ENCODE measurements at places on chromosomes 4 and X.

DNA sequence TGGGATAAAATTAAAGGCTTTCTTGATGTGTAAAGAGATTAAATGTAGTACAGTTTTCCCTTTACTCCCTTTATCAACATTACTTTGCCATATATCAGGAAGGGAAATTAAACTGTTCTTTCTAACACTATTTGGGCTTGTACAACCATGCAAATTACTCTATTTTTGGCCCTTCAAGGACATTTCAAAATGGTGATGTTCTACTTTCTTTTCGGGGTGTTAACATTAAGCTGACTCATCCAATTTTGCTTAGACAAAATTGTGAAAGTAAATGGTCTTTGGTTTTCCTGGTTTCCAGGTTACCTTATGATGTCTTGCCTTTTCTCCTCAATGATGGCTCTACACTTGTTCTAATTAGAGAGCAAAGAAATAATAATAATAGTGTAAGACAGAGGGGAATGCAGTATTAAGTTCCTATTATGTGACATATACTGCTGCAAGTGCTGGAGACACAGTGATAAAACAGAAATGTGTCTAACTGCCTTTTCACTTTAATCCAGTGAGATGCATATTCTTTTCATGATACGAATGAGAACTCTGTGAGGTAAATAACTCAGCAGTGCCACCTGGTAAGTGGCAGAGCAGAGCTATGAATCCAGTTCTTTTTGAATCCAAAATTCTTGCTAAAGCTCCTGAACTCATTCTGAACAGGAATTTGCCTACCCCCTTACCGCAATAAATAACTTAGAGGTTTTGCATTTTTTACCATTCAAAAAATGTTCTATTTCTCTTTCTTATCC, 35.7 kb upstream of the PDE5A start:
- H3K36me3 ChIP-seq = no peaks in the 10 kb centered on the region
- H3K27ac ChIP-seq = no peak overlapping the region
- no peaks in the 10 kb centered on the region for H3K4me1 ChIP-seq
- no peak for DNase-seq
- H3K27me3 ChIP-seq = no peaks in the 10 kb centered on the region
- H3K4me3 ChIP-seq = no peak overlapping the region

DNA sequence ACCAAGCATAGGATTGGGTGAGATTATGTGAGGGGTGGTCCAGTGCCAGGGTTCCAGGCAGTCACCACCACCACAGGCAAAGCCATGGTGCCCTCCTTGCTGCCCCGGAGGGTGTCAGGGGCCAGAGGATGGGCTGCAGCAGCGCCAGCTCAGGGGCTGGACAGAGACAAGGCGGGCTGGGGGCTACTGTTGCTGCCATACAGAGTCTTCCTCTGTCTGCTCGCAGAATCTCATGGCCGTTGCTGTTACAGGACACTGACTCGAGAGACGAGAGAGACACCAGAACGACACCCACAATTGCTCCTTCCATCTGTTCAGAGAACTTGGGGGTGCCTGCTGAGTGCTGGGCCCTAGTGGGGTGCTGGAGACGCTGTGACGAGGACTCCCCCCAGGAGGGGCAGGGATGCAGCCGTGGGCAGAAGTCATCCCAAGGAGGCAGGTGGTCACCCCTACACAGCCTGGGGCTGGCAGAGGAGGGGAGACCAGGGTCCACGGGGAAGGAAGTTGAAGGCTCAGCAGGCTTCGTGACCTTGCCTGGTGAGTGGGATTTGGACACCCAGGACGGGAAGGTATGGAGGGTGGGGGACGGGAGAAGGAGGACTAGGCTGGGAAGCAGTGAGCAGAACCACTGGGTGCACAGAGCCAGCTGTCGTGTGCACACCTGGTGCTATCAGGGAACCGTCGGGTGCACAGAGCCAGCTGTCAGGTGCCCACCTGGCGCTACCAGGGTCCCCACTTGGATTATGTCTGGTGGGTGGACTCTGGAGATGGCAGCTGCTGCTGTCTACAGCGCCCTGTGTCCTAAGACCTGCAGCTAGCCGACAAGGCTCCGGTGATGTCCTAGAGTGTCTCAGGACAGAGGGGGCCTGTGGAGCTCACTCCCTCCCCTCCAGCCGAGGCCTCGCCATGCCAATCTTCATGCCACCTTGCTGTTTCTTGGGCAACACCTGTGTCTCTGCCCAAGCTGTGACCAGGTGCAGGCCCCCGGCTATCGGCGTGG, 43.9 kb upstream of the HMX1 start:
- no peak overlapping the region for H3K27ac ChIP-seq
- H3K27me3 ChIP-seq = no peaks in the 10 kb centered on the region
- H3K4me3 ChIP-seq = no peak overlapping the region
- H3K36me3 ChIP-seq = no peaks in the 10 kb centered on the region
- no peaks in the 10 kb centered on the region for H3K4me1 ChIP-seq
- DNase-seq = peak; percentile 28

- no peak overlapping the region for H3K4me3 ChIP-seq
- H3K4me1 ChIP-seq = no peaks in the 10 kb centered on the region
- H3K27me3 ChIP-seq = no peaks in the 10 kb centered on the region
- no peaks in the 10 kb centered on the region for H3K36me3 ChIP-seq
- no peak for DNase-seq
- H3K27ac ChIP-seq = no peak overlapping the region
Observed at GRCh38 chr4:157045507-157046127, 30.3 kb upstream of the GLRB start.

DNA sequence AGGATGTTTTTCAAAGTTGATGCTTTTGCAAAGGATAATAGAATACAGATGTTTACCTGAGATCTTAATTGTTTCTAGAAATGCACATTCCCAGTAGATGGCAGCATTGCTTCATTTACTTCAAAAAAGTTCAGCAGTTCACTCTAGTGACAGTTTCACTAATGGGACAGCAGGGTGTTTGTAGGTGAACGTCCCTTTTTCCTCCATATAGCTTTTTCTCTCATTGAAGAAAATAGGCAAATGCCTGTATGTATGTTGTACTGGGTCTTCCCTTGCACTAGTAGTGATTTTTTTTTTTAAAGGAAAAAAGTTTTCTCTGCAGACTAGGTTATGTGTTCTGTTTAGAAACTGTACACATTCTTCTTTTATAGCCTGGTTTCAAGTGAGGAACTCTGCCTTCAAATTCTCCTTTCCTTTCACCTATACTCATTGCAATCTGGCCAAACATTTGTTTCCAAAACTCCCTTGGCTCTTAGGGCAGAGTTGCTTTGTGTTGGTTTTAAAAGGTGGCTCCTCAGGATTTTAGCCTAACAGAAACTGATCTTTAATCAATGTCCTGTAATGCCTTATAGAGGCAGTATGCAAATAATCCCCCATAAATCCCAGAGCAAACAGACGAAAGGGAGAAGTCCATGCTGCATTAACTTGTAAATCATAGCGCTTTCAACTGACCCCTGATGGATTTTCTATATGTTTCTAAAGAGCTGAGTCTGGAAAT, 86.3 kb downstream of the EGF start:
- no peaks in the 10 kb centered on the region for H3K27me3 ChIP-seq
- peaks cover 1% of the 10 kb centered on the region for H3K4me1 ChIP-seq
- H3K4me3 ChIP-seq = no peak overlapping the region
- no peak overlapping the region for H3K27ac ChIP-seq
- no peaks in the 10 kb centered on the region for H3K36me3 ChIP-seq
- no peak for DNase-seq

GRCh38 chrX:104335756-104336155, 81.0 kb upstream of the ESX1 start:
- no peak for DNase-seq
- H3K36me3 ChIP-seq = no peaks in the 10 kb centered on the region
- H3K27ac ChIP-seq = no peak overlapping the region
- H3K27me3 ChIP-seq = no peaks in the 10 kb centered on the region

All from liver (tissue), 10 donors.